A172 (cell line): ENCODE measurements at places on chromosomes 12 and 14. TPM values are rescaled to one million over a fixed set of nuclear protein-coding genes. Genes with fewer than 3 reads are reported as not detected.

GRCh38 chr14:101878822-101879528 is 85.4 kb upstream of the DYNC1H1 start:
- DNase-seq: no peak

- DNase-seq: peak; percentile 31
These were observed 28.5 kb downstream of the ACTR6 start for GRCh38 chr12:100229036-100229635.

- DNase-seq: no peak
These were observed 7.3 kb downstream of the CAND1 start for GRCh38 chr12:67276421-67276820.

Gene TROAP
- total RNA-seq: 38.2 and 45.4 TPM in 2 replicates

DNA sequence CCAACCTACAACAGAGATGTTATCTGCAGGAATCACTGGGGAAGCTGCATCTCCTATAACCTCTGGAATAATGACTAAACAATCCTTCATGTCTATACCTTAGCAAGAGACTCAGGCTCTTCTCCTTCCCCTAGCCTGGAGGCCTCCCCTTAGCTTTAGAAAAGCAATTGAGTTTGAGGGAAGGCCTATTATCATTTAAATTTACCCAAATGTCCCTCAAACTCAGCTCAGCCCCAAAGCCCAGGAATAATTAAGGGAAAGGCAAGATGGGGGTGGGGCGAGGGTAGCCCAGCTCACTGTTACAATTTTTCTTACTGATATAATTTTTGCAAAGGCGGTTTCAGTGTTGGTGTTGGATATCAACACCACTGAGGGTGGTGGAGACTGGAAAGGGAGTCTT is 151.4 kb upstream of the EEA1 start:
- DNase-seq: no peak

Gene IFI27L2
- 86.1 and 89.0 TPM in 2 replicates for total RNA-seq

DNA sequence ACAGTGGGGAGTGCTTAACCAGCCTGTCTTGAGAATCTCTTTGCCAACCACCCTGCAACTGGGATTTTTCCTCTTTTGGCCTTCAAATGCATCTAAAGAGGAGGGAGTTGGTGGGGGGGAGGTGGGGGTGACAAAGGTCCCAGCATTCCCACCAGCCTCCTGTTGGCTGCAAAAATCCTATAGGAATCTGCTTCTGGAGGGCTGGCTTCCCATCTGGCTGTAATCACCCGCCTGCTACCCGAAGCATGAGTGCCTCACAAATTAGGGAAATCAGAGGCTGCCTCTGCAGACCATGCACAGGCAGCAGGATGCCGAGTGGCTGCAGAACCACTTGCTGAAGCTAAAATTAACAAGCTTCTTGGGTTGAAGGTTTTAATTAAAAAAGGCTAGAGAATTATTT is 73.9 kb upstream of the WSCD2 start:
- no peak for DNase-seq

Gene GALNT16
- 4.8 and 5.7 TPM in 2 replicates for total RNA-seq

Gene PLBD1
- total RNA-seq: not detected in 2 replicates

DNA sequence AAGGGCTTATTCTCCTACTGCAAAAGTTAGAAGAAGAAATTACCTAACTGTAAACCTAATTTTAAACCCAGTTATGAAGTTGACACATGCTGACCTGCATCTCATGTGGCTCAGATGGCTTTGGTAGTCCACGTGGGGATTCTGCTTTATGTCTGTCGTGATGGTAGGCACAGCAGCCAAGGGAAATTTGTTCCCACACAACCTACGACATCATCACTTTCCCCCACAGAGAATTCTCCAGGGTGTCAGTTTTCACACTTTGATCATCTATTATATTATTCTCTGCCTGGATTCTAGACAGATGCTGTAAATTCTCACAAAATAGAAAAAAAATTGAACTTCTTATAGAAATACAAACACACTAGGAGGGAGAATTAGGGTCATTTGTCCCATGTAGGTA is 70.6 kb downstream of the PTHLH start:
- no peak for DNase-seq

- DNase-seq: no peak
These were observed 209.0 kb upstream of the RTL1 start for GRCh38 chr14:101112351-101113107.

Gene RHEBL1
- 1.2 and 8.0 TPM in 2 replicates for total RNA-seq

Gene SLC6A12
- 0.10 TPM in 1 of 2 replicates, not detected in the other for total RNA-seq

Gene SLC5A8
- total RNA-seq: not detected in 2 replicates

Gene SCN8A
- 1.8 and 2.4 TPM in 2 replicates for total RNA-seq

DNA sequence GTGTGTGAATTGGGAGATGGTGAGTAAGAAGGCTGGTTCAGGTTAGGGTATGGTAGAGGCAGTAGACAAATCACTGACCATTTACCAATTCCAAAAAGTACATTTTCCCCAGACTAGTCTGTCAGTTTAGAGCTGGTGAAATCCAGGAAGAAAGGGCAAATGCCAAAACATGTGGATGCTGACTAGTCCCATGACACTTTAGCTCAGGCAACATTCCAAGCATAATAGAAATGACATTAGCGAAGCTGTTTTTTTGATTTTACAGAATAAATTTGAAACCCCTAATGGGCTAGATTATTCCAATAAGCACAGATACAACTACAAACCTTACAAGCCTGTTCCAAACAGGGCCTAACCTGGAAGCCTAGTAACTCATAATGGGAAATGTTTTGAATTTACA is 884.2 kb downstream of the FLRT2 start:
- DNase-seq: no peak

Gene BEST3
- total RNA-seq: 0.31 and 1.3 TPM in 2 replicates

DNA sequence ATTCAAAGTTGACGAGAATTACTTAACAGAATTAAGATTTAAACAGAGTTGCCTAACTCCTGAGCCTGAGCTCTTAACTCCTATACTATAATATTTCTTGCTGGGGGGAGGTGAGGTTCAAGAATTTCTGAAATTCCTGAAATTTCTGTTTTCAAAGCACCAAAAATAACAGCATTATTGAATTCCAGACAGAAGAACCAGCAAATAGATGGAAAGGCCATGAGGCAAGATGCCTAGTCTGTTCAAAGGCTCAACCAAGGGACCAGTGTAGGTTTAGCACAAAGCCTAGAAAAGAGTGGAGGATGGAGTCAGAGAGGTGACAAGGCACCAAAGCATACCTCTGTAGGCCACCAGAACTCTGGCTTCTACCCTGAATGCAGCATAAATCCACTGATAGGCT is 76.4 kb downstream of the PPP1R12A start:
- DNase-seq: no peak

DNA sequence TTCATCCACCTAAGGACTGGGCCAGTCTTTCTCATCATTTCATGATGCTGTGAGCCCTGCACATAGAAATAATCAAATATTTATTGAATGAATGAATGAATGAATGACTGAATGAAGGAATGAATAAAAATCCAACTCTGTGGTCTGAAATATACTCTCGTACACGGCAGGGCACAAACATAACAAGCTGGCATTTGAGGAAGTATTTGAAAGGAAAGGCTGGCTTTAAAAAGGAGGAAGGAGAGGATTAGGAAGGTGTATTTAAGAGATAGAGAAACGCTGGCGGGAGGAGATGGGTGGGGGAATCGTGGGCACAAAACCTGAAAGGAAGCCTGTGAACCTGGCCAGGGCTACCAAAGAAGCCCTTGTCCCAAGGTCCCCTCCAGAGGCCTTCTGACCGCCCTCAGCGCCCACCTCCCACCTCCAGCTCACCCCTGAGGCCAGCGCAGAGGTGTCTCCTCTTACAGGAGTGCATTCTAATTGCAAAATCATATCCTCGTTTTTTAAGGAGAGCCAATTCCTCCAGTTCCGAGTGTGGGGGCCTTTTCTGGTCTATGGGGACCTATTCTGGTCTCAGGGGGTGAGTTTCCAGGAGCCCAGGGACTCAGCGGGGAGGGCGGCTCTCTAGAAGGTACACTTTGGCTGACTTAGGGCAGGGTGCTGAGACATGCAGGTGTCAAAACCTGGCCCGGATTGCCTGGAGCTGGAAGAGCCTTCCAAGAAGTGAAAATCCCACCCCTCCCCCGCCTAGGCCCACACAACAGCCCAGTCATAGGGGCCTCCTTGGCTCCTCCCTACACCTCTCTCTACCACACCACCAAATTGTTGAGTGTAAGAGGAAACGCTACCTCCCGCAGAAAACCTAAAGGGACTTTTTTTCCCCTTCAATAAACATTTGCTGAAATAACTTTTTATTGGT is 8.7 kb upstream of the JDP2 start:
- DNase-seq: no peak

- peak; percentile 32 for DNase-seq
These were observed 11.2 kb downstream of the ESRRB start for GRCh38 chr14:76386944-76387782.

GRCh38 chr14:55121628-55122439 is 7.2 kb upstream of the LGALS3 start:
- DNase-seq: no peak

Gene ASB2
- not detected in 2 replicates for total RNA-seq

Gene NKX2-8
- total RNA-seq: not detected in 2 replicates

- no peak for DNase-seq
These were observed 689.8 kb downstream of the SLC6A15 start for GRCh38 chr12:84222841-84223240.

DNA sequence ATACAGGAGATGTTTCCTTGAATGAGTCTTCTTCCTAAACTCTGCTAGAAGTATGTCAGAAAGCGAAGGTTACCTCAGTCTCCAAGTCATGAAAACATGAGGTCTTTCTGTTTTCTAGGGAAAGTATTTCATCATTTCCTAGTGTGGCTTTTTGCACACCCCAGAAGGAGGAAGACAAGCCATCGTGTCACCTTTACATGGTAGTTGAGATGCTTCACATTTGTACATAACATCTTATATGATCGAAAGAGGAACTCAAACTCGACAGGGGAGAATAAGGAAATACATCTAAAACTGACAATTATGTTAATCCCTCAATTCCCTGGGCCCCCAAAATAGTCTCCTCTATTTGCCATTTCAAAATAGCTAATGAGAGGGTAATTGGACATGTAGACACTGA is 214.1 kb upstream of the PLEKHG7 start:
- no peak for DNase-seq

DNA sequence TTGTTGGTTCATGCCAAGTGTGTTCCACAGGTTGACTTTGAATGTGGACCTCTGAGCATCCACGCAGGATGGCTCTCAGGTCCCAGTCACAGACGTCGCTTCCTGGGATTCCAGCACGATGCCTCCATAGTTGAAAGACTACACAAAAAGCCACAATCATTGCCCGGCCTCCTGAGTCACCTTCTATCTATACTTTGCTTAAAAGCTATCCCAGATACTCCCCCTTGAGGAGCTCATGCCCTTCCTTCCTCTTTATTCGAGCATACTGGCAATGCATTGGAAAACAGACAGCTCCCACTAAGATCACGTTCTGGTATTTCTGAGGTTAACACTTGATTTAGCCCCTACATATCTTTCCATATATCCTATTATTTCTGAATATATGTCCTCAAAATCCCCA is 40.1 kb downstream of the ZNF664 start:
- no peak for DNase-seq

- DNase-seq: no peak
These were observed 46.1 kb downstream of the FANCM start for GRCh38 chr14:45181806-45182205.

GRCh38 chr14:98940693-98941437 is 331.1 kb downstream of the BCL11B start:
- DNase-seq: no peak

DNA sequence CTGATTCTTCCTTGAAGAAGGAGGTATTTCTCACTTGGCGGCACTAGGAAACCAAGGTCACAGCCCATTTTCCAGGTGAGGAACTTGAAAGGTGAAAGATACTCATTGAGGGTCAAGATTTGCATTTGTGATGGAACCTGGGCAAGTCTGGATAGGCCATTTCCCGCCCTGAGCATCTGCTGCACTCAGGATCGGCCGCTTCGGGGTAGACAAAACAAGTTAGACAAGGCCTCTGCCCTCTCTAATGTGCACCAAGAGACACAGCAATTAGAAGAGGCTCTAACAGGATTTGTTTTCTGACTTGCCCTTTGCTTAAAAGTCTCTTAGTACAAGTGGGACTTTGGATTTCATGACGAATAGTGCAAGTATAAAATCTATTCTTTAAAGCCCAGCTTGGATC is 167.2 kb downstream of the KTN1 start:
- no peak for DNase-seq

GRCh38 chr12:50922820-50923219 is 29.5 kb upstream of the HIGD1C start:
- DNase-seq: no peak

Gene SEL1L
- 28.0 and 40.0 TPM in 2 replicates for total RNA-seq

DNA sequence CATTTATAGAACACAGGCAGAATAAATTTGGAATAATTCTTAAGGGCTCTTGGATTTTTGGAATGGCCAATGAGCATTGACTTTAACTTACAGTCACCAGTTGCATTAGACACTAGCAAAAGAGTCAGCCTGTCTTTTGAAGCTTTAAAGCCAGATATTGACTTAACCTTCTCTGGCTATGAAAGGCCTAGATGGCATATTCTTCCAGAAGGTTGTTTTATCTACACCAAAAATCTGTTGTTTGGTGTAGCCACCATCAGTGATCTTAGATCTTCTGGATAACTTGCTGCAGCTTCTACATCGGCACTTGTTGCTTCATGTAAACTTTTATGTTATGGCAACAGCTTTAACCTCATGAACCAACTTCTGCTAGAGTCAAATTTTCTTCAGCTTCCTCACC is 10.4 kb downstream of the PCNX1 start:
- DNase-seq: no peak
